ENCODE measurements at places on chromosomes 4 and X. TPM values are rescaled to one million over a fixed set of nuclear protein-coding genes. Genes with fewer than 3 reads are reported as not detected.

The PHEX gene
- 1.4 TPM for total RNA-seq

The CASP6 gene
- 19.8 TPM for total RNA-seq

The RCHY1 gene
- total RNA-seq = 17.8 TPM

The IQSEC2 gene
- 8.8 TPM for total RNA-seq

The SHOX gene
- total RNA-seq = 0.21 TPM
